ENCODE measurements at places on chromosomes 3 and 15. TPM values are rescaled to one million over a fixed set of nuclear protein-coding genes. Genes with fewer than 3 reads are reported as not detected.

DNA sequence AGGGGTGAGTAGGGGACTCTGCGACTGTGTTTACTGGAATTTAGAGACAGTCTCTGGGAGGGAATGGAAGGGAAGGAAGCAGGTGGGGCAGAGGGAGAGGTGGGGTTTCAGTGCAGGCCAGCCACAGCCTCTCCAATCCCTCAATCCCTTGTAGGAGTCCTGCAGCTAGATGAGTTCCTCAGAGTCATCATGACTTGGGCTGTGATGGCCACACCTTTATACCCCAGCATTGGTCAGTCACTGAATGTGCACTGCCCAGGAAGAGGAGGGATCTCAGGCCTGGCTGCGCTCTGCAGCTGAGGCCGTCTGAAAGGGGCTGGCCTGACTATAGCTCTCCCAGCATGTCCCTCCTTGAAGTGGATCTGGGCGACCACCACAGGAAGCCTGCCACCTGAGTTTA lies 67.3 kb upstream of the GLCE start:
- peak; percentile 29 for ATAC-seq

DNA sequence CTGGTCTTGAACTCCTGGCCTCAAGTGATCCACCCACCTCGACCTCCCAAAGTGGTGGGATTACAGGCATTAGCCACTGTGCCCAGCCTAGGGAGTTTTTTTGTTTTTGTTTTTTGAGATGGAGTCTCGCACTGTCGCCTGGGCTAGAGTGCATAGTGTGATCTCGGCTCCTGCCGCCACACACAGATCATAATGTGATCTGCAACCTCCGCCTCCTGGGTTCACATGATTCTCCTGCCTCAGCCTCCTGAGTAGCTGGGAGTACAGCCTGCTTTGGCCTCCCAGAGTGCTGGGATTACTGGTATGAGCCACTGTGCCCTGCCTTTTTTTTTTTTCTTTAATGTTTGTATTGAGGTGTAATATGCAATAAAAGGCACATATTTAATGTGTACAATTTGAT lies 78.2 kb downstream of the SMAD3 start:
- no peak for ATAC-seq

GRCh38 chr15:55116636-55117035 lies 80.1 kb downstream of the RSL24D1 start:
- no peak for ATAC-seq

The OSTN gene
- total RNA-seq = not detected
